Mesendoderm (in vitro differentiated cells): ENCODE measurements at places on chromosomes 7 and 10.

DNA sequence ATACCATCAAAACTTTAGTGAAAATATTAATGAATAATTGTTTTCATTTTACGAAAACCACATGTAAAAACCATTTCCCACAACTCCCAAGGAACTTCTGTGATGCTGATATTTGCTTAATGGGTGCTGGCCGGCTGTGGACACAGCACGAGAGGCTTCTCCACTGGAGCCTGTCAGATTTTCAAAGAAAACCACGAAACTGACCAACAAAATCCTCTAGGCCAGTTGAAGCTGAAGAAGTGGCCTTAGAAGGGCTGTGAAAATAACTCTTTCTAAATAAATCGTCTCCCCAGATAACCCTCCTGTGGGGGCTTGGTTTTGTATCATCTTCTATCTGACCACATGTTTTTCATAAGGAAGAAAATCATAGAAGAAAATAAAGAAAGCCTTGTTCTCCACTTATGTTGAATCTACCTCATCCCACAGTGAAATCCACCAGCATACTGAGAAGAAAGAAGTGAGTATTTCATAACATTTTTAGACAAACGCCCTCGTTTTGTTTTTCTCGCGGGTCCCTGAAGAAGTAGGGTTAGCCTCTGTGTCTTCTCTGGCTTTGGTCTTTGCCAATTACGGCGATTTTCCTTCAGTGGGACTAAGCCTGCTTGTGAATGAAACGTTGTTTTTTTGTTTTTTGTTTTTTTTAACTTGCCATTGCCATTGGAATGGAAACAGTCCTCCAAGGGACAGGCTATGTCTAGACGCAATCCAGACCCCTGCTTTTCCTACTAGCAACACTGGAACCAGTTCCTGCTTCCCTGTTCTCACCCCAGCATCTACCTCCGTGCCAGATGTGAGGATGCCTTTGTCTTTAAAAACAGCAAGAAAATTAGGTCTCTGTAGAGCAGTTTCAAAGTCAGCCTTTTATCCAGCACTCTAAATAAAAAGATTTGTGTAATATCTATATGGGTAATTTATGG is 123.9 kb downstream of the ADAM12 start:
- no peak for DNase-seq

DNA sequence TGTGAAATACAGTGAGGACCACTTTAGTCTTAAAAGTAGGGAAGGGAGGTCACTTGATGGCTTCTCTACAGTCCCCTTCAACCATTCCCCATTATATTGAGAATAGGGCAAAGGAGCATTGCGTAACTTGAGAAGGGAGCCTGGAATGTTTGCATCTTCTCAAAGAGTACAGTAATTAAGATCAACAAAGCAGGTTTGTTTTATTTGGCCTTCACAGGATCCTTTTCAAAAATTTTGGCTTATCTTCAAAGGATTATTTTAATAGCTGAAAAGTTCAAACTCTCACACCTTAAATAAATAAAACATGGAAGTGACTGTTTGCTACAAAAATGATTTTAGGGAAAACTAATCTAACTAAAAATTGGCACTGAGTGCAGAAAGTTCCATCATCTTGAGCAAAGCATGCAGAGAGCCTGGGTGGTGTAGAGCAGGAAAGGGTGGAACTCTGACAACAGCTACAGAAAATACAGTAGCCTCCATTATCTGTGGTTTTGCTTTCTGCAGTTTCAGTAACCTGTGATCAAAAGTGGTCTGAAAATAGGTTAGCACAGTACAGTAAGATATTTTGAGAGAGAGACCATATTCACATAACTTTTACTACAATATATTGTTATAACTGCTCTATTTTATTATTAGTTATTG is 214.0 kb downstream of the MDFIC start:
- no peak for DNase-seq

DNA sequence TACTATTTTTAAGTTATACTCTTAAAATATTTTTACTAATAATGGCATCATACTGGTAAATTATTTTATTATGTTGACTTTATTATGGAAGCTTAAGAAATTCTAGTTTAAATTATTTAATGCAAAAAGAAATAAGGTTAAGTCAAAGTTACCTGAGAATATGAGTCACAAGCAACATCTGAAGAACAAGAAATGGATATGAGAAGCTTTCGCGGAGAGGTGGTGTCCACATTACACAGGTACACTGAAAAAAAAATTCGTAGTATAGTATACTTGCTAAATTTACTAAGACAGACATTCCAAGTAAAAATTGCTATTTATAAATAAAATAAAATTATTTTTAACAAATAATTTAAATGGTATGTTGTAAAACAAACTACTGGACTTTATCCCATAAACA is 143.8 kb downstream of the AVL9 start:
- DNase-seq = no peak

DNA sequence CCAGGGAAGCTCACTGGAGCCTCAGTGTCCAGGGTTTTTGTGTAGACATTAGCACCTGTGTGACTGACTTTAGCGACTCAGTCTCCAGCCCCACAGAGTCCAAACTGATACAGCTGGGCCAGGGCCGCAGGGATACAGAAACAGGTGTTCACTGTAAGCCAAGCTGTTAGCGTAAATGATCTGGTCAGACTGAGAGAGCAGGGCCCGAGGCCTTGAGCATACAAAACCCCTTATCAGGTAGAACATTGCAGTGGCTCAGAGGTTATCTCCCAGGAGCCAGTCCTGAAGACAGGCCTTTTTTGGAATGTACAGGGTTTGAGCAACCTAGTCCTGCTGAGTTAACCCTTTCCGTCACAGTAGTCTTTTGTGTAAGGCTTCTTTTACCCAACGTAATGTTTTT is 25.0 kb downstream of the LHPP start:
- no peak for DNase-seq

DNA sequence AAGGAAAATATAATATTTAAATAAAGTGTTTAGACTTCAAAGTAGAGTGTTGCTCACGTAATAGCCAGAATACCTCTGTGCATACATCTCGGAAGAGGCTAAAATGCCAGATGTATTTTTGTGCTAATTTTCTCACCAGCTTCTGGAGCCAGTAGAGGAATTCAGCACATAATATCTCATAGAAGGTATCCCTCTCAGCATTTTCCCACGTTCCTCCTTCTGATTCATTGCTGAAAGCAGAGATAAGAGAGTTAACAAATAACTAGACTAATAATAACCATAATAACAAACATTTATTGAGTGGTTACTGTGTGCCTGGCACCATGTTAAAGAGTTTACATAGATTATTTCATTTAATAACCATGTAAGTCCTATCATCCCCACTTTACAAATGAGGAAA is 123.6 kb downstream of the VTI1A start:
- DNase-seq = no peak

DNA sequence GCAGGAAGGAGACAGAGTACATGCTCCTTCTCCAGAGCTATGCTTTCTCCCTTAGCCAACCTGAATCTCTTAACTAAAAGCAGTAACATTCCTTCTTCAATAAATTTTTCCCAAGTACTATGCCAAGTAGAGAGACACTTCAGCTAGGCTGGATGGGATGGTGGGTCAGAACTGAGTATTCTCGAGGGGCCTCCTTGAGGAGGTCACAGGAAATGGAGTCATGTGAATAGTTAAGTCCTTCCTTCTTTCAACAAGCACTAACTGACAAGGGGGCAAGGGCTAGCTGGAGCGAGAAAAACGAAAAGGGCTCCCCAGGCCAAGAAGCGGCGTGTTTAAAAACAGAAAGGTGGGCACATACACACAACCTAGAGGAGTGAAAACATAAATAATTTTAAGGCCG is 5.5 kb downstream of the RSU1 start:
- DNase-seq = no peak

DNA sequence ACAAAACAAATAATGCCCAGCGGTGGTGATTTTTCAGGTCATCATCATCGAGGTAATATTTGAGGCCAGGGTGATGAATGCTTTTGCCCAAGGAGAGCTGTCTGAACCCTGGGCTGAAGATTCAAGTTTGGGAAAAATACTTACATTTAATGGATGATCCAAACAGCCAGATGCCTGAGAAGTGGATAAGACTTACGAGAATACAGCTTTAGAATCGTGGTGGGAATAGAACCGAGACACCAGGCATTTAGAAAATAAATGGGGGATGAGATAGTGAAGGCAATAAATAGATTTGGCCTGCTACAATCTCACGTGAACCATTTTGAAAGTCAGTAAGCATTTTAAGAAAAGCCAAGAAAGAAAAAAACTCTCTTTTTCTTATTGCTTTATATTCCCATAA is 12.2 kb upstream of the PROSER2 start:
- no peak for DNase-seq

DNA sequence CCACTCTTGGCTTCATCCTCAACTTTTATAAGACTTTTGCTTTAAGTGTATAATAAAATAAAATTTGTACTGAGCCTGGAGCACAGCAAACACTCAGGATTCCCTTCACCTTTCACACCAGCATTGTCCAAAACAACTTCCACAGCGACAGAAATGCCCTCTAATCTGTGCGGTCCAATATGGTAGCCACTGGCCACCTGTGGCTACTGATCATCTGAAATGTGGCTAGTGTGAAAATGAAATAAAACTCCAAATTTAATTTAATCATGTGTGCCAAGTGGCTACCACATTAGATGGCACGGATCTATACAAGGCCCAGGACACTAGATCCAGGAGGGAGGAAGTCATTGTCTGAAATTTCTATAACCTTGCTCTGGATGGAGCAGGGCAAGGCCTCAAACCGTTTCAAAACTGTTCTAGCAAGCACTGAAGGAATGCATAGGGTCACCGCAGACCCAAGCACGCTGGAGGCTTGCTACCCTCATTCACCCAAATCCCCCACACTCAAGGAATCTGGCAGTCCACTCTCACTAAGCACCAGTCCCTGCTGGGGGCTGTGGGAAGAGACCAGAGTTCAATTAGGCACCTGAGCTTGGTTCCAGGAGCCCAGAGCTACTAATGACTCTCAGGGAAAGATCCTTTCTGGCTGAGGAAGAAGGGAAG is 6.3 kb upstream of the MYO1G start:
- no peak for DNase-seq

- peak; percentile 23 for DNase-seq
Measured at GRCh38 chr7:38187794-38188440, 9.9 kb downstream of the STARD3NL start.

GRCh38 chr10:110184398-110184797 is 23.0 kb upstream of the MXI1 start:
- no peak for DNase-seq

- DNase-seq = peak; percentile 64
Measured at GRCh38 chr10:110008518-110009339, 945 bp downstream of the ADD3 start.

DNA sequence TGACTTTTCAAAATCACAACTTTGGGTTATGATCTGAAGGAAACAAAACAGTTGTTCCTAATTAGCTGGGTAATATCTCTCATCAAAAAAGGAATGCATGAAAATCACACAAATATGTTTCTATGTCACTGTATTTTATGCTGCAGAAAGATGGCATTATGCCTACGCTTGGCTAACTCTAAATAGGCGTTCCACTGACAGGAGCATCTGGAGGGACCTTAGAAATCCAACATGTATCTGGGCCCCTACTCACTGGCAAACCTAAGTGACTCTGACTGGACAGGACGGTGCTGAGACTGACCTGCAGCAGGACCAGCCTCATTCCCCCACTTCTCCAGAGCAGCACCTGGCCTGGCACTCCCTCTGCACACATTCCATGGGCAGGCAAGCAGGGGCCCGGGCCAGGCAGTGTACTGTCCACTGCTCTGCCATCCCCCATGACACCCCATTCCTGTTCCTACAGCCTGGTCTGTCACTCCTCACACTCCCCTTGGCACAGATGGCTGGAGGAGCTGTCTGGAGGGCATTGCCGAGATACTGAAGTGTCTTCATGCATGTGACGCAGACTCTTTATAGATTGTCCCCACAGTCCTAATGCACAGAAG is 2.6 kb upstream of the MYL7 start:
- no peak for DNase-seq

GRCh38 chr10:90960355-90960814 is 39.5 kb upstream of the ANKRD1 start:
- DNase-seq = peak; percentile 36

DNA sequence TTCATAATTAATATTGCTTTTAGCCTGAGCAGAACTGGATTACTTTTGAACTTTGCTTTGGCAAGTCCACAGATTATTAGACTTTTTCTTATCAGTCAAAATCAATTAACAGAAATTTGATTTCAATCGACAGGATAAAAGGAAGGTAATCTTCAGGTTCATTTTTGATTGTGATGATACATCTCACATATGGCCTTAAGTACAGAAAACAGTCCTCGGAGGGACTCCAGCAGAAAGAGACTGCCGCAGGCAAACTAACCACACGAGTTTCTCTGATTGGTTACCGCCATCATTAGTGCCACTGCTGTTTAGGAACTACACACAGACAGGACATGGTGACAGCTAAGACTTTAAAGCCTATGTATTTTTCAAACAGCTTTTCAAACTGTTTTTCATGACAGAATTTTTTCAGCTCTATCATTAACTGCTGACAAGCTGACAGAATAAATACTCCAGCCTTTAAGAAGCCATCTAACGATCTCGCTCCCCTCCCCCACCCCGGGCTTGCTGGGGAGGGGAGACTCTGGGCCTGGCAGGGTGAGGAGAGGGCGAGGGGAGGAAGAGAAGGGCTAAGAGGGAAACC is 668.2 kb downstream of the KCNMA1 start:
- no peak for DNase-seq

GRCh38 chr7:3482147-3482921 is 181.3 kb downstream of the SDK1 start:
- peak; percentile 95 for DNase-seq

- DNase-seq = no peak
Measured at GRCh38 chr7:51477323-51477722, 160.7 kb upstream of the COBL start.

- DNase-seq = no peak
Measured at GRCh38 chr10:132739225-132739613, 46.7 kb downstream of the NKX6-2 start.

DNA sequence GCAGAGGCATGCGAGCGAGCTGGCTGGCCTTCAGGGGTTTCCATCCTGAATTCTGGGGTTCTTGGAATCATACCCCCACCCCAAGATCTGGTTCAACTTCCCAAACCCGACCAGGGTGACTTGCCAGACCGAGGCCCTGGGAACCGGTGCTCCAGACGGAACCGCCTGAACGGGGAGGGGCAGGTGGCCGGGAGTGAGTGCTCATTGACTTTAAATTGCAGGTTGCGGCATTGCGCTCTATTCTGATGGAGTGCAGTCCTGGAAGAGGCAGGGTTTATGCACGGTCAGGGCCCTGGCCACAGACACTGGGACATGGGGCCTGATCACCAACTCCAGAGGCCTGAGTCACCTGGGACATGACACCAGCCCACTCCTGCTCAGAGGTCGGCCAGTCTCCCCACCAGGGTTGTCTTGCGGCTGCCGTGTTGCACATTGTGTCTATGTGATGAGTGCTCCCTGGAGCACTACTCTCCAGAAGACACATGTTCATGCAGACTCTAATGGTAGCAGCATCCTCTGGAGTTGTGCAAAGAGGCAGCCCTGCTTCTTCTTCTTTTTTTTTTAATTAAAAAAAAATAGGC is 5.8 kb upstream of the DDIT4 start:
- no peak for DNase-seq

DNA sequence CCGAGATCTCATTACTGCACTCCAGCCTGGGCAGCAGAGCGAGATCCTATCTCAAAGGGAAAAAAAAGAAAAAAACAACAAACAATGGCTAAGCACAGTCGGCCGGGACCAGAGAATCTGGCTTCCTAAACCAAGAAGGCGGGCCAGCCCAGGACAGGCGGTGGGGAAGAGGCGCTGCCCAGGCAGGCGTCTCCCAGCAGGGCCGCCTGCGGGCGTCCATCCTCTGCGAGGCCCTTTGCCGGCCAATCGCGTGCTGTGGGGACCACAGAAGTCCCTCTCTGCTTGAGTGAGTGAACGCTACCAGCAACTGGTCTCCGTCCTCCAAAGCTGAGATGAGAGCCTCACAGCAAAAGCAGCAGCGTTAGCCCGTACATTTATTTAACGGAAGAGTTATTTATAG is 14.7 kb upstream of the BMS1 start:
- DNase-seq = no peak
